RKO (cell line): ENCODE measurements at places on chromosomes 3 and 15.

DNA sequence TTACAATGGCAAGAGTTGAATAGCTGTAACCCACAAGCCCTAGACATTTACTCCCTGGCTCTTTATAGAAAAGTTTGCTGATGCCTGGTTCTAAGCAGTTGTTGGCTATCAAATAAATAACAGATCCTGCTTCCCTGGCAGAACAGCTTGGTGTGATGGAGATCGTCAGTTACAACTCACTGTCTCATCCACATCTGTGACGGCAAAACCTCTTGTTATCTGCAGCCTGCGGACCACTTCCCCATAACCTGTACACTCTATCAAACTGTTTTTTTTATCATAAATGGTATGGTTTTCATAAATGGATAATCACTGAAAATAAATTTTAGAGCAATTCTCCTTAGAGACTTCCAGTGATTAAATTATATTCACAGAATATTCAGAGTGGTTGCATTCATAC, 14.1 kb downstream of the ZDHHC3 start:
- DNase-seq, result no peak

GRCh38 chr3:193987186-193987585, 148.8 kb upstream of the HES1 start:
- no peak for DNase-seq

GRCh38 chr3:112175646-112176045, 42.6 kb upstream of the GCSAM start:
- DNase-seq, result no peak

GRCh38 chr15:38538328-38539007, 26.1 kb downstream of the RASGRP1 start:
- DNase-seq, result no peak

- DNase-seq, result no peak
Observed at GRCh38 chr3:194112120-194113106, 23.5 kb upstream of the HES1 start.

GRCh38 chr15:97652700-97653167, 307.8 kb upstream of the ARRDC4 start:
- DNase-seq, result no peak

- DNase-seq, result no peak
Observed at GRCh38 chr3:41365973-41366372, 166.7 kb downstream of the CTNNB1 start.

DNA sequence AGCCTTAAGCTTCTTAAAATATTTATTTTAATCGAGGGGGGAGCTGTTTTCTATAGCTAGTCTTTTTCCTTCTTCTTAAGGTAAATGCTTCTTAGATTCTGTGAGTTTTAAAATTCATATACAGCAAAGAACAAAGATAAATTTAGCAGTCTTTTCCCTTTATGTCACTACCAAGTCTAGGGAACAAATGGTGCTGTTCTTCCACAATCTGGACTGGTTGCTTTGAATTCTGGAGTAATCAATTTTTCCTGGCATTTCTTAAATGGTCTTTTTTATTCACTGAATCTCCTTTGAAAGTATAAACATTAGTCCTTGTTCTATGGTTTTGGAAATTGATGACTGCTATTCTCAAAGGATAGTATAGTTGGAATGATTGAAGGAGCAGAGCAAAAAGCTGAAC, 82.8 kb downstream of the CHL1 start:
- no peak for DNase-seq

DNA sequence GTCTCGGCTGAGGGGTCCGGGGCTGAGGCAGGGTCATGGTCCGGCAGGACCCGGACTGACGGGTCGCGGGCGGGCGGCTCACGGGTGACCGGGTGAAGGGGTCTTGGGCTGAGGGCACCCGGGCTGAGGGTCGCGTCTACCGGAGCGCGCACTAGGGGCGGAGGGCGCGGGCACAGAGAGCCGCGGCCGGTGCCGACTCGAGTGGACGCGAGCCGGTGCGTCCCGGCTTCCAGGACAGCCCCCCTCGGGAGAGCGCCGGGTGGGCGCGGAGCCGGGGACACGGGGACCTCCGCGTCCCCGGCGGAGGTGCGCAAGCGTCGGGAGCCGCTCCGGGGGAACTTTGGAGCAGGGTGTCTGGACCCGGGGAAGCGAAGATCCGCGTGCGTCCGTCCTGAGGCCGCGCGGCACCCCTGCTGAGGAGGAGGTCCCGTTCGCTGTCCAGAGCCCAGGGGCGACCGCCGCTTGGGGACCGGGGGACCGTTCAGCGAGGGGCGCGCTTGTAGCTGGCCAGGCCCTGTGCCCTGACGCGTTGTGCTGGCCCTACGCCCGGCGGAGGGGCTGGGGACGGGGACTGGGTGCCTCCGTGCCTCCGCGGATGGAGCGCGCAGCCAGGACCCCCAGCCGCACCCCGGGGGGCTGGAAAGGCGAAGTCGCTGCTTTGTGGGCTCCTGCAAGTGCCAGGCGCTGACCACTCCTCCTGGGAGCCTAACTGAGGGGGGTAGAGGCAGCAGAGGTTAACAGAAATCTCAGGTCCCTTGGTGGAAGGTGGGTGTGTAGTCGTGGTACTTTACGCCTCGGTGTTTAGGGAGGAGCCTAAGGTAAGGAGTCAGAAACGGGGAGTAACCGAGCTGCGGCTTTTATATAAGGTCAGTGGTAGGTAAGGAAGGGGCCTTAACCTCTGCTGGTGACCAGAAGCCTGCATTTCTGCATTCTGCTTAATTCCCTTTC, at the start of gene PPARG:
PPARG (plus strand) TSS at position 889 of the 948 bp plus-strand sequence. CDS start 90,642 bp downstream, outside the sequence.
- DNase-seq, result no peak

GRCh38 chr3:125120379-125121122, 64.8 kb upstream of the HEG1 start:
- no peak for DNase-seq

- no peak for DNase-seq
Observed at GRCh38 chr3:31402117-31402516, 130.6 kb upstream of the STT3B start.

DNA sequence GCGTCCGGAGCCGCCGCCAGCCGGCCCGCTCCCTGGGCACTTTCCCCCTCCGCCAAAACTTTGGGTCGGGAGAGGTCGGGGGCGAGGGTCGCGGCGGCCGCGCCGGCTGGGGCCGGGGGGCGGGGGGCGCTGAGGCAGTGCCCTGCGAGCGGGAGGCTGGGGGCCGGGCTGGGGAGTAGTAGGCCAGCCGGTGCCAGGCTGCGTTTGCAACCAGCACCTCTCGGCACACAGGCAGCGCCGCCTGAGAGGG, 452 bp downstream of the BBX start:
- DNase-seq, result no peak

DNA sequence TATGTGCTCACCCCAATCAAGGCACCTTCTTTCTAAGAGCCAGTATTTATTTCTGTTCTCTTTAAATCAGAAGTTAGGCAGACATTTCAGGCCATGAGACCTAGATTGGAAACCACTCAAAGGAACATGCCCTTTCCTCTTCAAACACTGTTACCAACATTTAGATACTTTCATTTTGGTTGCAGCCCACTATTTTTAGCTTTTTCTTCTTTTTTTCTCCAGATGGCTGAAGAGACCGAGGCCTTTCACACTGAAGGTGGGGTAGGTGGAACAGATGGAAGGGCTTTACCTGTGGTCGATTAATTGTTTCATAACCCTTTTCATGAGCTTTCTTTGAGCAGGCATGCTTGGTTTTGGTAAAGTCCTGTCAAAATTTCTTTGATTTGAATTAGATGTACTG, 10.9 kb upstream of the LZTFL1 start:
- DNase-seq, result no peak

- no peak for DNase-seq
Observed at GRCh38 chr3:102480139-102480538, 45.3 kb downstream of the ZPLD1 start.

DNA sequence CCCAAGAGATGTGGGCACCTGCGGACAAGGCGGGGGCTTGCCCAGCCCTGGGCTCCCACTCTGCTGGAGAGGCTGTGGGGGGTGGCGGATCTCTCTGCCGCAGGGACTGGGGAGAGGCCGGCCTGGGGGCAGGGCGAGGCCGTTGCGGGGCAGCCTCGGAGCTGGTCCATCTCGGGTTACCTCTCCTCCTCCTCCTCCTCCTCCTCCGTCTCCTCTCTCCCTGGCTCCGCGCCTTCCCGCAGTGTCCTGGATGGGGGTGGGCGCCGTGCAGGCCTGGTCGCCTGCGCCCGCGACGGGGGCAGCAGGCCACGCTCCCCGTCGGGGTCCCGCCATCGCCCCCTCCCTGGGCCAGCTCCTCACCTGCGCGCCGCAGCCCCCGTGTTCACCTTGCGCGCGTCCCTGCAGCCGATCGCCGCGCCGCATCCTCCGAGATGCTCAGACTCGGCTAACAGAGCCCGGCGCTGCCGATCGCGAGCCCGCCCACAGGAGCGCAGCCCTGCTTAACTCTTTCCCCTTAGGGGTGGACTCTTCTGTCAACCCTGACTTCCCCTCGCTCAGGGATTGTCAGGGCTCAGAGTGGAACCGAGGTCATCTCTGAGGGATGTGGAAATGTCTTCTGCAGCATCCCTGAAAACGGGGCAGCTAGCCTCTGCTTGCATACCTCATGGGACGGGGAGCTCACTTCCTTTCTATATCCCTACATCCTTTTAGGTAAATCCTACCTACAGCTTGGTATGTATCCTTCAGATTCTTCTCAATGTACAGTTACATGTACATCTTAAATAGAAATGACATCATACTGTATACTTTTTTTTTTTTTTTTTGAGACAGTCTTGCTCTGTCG, at the start of gene PRRT3:
PRRT3 (minus strand) TSS at position 447 of the 844 bp plus-strand sequence. CDS start 2,293 bp downstream, outside the sequence.
- DNase-seq, result no peak

DNA sequence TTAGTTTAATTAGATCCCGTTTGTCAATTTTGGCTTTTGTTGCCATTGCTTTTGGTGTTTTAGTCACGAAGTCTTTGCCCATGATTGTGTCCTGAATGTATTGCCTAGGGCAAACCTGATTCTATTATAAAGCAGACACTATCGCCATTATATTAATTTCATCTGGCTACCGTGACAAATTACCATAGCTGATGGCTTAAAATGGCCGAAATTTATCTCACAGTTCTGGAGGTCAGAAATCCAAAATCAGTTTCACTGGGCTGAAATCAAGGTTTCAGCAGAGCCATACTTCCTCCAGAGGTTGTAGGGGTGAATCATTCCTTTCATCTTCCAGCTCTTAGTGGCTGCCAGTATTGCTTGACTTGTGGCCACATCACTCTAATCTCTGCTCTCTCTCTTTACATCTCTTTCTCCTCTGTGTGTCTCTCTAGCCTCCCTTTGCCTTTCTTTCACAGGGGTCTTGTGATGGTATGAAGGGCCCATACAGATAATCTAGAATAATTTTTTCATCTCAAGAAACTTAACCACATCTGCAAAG, 31.7 kb upstream of the FRMD4B start:
- no peak for DNase-seq

DNA sequence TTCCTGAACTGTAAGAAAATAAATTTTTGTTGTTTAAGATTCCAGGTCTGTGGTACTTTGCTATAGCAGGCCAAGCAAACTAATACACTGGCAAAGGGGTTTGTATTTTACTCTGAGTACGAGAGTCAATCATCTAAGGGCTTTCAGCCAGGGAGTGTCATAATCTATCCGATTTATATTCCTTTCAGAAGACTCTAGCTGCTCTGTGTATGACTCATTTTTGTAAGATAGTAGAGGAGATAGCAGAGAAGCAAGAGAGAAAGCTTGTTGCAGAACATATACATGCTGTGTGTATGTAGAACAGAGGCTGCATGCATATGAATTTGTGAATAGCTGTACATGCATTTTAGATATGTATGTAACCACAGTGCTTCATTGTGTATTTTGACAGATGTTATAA, 577.9 kb upstream of the EPHA6 start:
- peak; percentile 4 for DNase-seq

GRCh38 chr15:95292785-95293450, 1037.6 kb upstream of the NR2F2 start:
- DNase-seq, result no peak

GRCh38 chr15:40941528-40942336, 11.5 kb upstream of the CHAC1 start:
- peak; percentile 83 for DNase-seq

DNA sequence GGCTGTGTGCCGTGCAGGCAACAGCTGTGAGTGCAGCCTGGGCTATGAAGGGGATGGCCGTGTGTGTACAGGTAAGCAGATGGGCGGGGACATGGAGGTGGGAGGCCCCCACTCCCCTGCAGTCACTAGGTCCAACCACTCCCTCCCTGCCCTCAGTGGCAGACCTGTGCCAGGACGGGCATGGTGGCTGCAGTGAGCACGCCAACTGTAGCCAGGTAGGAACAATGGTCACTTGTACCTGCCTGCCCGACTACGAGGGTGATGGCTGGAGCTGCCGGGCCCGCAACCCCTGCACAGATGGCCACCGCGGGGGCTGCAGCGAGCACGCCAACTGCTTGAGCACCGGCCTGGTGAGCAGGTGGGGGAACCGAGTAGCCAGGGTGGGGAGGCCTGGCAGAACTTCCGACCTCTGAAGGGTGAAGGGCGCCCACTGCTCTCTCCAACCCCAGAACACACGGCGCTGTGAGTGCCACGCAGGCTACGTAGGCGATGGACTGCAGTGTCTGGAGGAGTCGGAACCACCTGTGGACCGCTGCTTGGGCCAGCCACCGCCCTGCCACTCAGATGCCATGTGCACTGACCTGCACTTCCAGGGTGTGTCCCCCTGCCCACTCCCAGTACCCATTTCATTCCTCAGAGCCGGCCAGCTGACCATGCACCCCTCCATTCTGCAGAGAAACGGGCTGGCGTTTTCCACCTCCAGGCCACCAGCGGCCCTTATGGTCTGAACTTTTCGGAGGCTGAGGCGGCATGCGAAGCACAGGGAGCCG, 11.6 kb downstream of the NT5DC2 start:
- DNase-seq, result no peak

DNA sequence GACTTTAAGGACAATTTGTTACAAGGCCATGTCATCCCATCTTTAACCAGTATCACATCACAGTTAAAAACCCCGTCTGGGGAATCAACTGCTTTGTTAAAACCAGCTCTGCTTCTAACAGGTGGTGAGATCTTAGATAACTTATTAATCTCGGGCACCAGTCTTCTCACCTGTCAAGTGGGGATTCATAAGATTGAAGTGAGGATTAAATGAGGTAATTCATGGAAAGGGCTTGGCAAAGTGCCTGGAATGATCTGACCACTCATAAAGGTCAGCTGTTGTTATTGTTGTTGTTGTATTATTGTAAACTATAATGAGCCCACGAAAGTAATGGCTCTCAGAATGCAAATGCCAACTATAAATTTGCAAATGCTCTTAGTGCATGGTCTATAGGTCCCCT, 30.1 kb upstream of the SLC24A5 start:
- DNase-seq, result no peak

- DNase-seq, result no peak
Observed at GRCh38 chr3:117997201-117998049, 1037.2 kb downstream of the IGSF11 start.

DNA sequence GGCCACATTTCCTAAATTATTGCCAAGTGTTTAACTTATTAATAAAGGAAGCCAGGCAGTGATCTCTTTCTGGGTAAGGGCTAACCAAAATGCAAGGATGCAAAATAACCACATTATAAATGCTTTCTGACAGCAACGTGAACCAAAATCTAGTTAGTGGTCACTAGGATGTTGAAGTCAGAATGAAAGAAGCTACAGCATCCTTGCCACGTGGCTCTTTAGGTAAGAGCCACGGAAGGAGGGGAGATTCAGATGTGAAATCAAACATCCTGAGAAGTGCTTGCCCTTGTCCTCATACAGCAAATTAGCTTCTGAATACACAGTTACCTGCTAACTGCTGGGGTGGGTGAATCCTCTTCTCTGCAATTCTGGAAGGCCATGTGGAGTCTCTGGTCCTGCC, 246.2 kb downstream of the FEZF2 start:
- no peak for DNase-seq
